Activated naive CD4-positive, alpha-beta T cell (primary cell): ENCODE measurements at places on chromosomes 1 and 21.

DNA sequence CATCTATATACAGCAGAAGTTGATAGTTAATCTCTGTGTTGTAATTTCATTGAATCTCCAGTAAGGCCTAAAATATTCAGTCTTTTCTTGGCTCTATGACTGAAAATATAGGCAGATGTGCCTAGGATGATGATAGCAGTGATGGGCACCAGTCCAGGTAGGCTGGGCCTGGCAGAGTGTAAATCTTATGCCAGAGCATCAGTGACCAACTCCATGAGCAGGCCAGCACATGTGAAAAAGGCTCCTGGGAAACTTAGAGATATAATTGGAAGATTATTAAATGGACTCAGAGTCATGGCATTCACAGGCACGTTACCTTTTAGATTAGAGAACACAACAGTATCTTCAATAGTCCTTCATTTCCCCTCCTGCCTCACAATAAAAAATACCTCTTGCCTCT is 20.7 kb upstream of the CYYR1 start:
- DNase-seq, result no peak

- no peak for DNase-seq
Observed at GRCh38 chr21:36504067-36505058, 24.4 kb upstream of the CLDN14 start.

GRCh38 chr1:150464422-150464826 is 22.8 kb upstream of the TARS2 start:
- peak; percentile 40 for DNase-seq

GRCh38 chr1:19640363-19641316 is 3.5 kb upstream of the NBL1 start:
- no peak for DNase-seq

DNA sequence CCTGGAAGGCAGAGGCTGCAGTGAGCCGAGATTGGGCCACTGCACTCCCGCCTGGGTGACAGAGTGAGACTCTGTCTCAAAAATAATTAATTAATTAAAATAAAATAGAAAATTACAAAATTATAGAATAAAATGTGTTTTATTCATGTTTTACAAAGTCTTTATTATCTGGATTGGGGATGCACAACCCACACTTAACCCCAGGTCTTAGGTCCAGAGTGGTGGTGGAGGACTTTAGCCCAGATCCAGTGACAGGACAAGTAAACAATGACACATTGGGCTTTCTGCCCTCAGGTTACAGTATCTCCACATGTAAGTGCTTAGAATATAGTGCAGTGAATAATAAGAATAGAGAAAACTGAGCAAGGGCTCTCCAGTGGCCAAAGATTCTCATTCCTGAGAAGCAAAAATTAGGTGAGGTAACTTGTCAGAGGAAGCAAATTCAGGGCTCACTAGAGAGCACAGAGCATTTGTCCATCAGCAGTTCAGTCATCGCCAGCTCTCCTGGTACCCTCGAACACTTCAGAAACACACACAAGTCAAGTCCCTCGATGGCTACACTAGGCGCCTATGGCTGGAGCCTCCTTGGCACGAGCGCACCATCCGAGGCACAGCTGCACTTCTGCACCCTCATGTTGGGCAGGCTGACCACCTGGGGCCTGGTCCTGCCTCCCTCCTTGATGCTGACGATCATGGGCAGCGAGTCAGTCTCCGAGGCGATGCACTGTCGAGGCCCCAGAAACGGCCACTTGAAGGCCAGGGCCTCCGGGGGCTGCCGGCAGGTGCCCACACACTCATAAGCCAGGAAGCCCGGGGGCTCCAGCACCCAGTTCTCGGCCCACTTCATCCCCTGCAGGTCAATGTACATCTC is 2.6 kb downstream of the LEFTY1 start:
- no peak for DNase-seq

- DNase-seq, result no peak
Observed at GRCh38 chr1:171355727-171356126, 41.7 kb downstream of the FMO4 start.

DNA sequence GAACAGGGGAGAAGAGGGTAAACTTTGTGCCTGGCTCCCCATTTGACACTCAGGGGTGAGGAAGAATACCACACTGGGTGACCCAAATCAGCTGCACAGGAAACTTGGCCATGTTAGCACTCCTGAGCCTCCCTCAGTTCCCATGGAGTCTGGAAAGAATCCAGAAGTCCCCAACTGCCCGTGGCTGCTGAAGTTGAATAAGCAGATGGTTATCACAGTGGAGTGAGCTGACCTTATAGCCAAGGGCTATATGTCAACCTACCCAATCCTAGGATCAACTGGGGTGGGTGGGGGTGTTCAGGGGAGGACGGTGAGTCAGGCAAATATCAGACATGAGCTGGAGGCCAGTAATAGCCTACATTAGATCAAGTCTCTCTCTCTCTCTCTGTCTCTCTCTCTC is 20.4 kb downstream of the KCNH1 start:
- DNase-seq, result no peak

DNA sequence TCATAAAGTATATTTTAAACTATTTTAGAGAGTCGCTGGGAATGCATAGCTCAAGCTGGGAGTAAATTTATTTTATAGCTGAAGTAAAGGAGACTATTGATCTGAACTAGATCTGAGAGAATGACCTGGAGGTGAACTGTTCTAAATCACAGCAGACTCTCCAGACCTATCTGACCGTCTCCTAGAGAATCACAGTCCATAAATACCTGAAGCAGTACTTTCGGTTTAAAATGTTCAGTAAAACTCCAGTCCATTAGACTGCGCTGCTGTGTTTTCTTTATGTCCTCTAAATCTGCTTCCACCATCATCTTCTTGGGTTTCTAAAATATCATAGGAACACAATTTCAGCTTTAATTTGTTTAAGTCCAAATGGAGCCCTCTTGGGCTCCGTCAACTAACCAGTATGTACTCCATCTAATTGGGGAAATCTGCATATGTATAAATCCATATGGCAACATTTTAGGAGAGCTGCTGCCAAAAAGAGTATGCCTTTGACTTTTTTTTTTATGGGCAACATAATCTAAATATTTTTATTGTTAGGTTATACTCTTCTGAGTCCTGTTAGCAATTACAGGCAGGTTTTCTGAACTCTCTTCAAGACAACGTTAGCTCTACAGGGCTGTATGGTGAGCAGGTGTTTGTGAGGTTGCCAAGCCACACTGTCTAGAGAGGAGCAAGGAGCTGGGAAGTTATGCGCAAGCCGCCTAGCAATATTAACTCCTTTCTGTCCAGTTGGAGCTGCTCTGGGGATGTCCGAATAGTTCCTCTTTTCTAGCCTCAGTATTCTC is 111.2 kb downstream of the SPAG17 start:
- no peak for DNase-seq

GRCh38 chr1:167514288-167514687 is 4.0 kb downstream of the CD247 start:
- DNase-seq, result no peak

DNA sequence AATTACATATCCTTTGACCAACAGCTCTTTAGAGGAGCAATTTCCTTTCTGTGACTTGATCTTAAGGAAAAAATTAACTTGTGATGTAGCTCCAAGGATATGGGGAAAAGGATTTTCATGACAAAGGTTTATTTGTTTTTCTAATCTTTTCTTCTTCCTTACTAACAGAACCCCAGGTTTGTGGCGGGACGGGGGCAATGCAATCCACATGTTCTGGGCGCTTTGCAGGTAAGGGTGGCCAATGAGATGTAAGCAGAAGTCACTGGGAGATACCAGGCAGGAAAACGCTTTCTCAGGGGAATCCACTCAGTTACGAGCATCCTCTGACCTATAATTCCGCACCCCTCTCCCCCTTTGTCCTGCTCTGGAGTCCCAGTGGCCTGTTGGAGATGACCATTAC is 122.0 kb downstream of the MRPS6 start:
- no peak for DNase-seq

- DNase-seq, result no peak
Observed at GRCh38 chr1:93641527-93641926, 40.1 kb downstream of the BCAR3 start.

DNA sequence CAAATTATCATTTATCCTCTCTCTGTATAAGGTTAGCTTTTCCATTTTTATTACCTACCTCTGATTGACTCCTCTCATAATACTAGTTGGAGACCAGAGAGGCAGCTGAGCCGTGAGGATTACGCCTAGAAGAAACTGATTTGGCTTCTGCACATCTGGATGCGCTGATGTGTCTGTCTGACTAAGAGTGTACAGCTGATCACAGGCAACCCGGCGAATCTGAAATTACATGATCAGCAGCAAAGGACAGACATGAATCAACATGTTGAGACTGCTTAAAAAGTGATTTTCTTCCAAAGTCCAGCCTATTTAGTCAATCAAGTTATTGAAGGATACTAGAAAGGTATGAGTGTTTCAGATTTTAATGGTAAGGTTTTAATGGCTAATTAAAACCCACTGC is 81.2 kb downstream of the PCSK9 start:
- DNase-seq, result no peak

GRCh38 chr1:203361945-203362719 is 11.2 kb upstream of the FMOD start:
- DNase-seq, result no peak

DNA sequence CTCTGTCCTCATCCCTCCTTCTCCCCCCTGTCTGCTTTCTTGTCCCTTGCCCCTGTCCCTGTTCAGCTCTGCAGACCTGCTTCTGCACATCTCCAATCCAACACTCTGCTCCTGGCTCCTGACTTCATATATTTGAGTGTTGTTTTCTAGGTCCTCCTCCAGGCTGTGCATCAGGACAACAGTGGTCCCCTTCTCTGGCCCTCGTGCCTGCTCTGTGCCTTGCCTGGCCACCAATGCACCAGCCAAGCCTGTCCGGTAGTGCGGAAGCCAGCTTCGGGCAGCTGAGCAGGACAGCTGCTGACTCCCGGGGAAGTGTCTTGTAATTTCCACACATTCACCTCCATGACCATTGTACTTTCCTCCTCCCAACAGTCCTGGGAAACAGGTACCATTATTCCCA is 203.4 kb upstream of the RAB4A start:
- DNase-seq, result no peak

- DNase-seq, result no peak
Observed at GRCh38 chr1:98176936-98177335, 256.1 kb upstream of the DPYD start.

- DNase-seq, result no peak
Observed at GRCh38 chr21:44702111-44702972, 5.4 kb downstream of the KRTAP10-12 start.

DNA sequence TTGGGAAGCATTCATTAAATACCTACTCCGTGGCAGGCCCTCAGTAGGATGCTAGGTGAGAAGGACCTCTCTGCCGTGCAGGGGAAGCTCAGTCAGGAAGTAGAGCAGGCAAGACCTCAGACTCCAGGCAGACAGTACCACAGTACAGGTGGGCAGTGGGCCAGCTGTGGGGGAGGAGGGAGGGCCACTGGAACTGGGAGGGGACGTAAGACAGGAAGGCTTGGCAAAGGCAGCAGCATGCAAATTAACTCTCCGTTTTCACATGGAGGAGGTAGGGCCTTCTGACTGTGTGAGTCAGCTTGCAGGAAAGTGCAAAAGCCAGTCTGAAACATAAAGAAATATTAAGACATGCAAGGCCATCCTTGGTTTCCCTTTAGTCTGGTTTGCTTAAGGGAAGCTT is 157.7 kb downstream of the TRIM33 start:
- DNase-seq, result no peak

DNA sequence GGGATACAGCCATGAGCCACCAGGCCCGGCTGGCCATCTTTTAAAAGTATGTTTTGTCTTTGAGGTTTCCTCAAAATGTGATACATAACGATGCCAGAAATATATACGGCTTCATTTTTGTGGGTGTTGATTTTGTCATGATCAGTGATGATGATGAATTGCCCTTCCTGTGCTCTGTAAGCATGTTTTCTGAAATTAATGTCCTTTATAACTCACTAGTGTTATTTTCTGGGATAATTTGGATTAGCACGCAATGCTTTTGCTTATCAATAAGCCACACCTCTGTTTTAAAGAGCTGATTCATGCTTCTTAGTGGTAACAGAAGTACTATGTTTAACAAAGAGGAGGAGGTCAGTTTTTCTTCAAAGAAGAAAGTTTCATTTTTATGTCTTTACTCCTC is 25.6 kb downstream of the PHACTR4 start:
- no peak for DNase-seq

DNA sequence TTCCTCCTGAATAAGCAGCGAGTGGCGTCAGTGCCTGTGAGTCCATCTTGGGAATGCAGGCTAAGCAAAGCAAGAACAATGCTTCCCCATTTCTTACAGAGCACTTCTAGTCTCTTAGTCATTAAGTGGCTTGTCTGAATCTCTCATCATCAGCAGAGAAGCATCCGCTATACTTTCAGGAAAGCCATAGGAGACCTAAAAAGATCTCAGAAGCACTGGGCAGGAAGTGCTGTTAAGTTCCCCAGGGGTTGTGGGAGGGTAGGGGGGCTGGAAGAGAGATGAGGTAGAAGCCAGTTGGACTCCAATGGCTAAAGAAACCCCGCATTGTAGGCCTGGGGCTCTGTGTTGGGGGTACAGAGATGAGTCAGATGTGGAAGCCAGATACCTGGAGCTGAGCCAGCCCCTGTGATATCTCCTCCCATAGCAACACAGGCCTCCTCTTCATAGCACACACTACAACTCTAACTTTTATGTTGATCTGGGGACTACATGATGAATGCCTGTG is 44.9 kb downstream of the SYT6 start:
- DNase-seq, result no peak

GRCh38 chr1:83828456-83828855 is 170.5 kb downstream of the TTLL7 start:
- DNase-seq, result no peak

DNA sequence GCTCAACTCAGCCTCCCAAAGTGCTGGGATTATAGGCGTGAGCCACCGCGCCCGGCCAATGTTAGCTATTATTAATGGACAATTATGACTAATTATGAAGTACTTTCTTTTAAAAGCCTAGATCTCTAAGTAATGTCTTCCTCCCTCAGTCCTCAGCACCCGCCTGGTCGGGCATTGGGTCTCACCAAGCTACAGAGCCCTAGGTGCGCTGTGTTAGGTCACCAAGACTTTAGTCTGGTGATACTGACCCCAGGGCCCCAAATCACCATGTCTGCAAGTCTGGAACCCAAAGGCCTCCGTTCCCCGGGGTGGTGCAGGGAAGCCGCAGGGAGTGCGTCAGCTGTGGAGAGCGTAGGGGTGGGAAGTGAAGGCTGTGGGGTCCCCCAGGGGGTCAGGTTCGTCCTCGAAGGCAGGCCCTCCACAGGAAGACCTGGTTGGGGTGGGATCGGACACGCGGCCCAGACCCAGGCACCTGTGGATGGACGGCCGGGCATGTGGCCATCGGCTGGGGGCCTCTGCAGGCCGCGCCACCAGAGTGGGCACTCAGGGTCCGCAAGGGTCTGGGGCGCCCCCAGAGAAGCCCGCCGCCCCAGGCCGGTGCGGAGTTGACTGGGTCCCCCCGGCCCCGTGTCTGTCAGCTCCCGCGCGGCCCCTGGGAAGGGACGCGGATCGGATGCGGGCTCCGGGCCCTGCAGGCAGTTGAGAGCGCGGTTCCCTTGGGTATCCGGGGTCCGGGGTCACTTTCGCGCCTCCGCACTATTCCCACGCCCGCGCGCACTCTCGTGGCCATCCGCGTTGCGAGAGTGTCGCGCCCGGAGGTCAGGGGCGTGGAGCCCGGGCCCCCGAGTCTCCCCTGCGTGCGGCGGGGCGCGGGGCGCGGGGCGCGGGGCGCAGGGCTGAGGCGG is 710 bp upstream of the PDXK start:
- no peak for DNase-seq

- DNase-seq, result no peak
Observed at GRCh38 chr1:20847611-20848080, 60.5 kb upstream of the HP1BP3 start.

GRCh38 chr1:30378991-30379581 is 344.3 kb downstream of the MATN1 start:
- DNase-seq, result no peak

GRCh38 chr1:6129313-6129712 is 50.8 kb downstream of the CHD5 start:
- no peak for DNase-seq

- no peak for DNase-seq
Observed at GRCh38 chr1:178434360-178434759, 62.4 kb downstream of the CLEC20A start.
